ENCODE measurements at places on chromosomes 1 and 21. TPM values are rescaled to one million over a fixed set of nuclear protein-coding genes. Genes with fewer than 3 reads are reported as not detected.

The CLIC6 gene
- total RNA-seq: not detected

DNA sequence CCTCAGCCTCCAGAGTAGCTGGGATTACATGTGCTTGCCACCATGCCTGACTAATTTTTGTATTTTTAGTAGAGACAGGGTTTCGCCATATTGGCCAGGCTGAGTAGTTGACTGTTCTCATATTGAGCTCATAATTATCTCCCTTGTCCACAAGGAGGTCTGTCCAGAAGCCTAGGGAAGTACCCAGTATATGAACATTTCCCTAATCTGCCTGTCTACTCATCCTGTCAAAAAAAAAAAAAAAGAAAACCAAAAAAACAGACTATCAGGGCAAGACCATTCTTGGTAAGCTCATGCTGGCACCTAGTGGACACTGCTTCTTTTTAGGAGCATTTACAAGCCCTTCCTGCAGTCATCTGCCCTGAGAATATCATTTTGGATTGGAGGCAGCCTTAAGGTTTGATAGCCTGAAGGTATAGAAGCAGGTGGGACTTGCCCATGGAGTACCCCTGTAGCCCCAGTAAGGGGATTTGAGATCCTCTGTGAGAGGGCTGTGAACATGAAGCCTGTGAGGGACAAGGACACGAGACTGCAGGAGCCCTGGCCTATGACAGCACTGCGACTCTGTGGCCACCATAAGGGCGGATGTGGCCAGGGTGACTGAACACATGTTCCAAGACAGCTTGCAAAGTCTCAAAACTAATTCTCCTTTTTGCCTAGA, 10.8 kb upstream of the DUSP12 start:
- DNase-seq: peak; percentile 82

The CHI3L1 gene
- not detected for total RNA-seq

The GABRD gene
- total RNA-seq: not detected

The ATP6V1G3 gene
- 0.89 TPM for total RNA-seq

- no peak for DNase-seq
Observed at GRCh38 chr1:202084791-202085681, 37.7 kb upstream of the GPR37L1 start.

GRCh38 chr1:85151446-85151845, 49.4 kb downstream of the SYDE2 start:
- no peak for DNase-seq

The FYB2 gene
- total RNA-seq: not detected

GRCh38 chr21:45916011-45916840, 65.3 kb upstream of the COL6A1 start:
- DNase-seq: no peak

GRCh38 chr1:224252479-224252878, 69.4 kb downstream of the DEGS1 start:
- no peak for DNase-seq

DNA sequence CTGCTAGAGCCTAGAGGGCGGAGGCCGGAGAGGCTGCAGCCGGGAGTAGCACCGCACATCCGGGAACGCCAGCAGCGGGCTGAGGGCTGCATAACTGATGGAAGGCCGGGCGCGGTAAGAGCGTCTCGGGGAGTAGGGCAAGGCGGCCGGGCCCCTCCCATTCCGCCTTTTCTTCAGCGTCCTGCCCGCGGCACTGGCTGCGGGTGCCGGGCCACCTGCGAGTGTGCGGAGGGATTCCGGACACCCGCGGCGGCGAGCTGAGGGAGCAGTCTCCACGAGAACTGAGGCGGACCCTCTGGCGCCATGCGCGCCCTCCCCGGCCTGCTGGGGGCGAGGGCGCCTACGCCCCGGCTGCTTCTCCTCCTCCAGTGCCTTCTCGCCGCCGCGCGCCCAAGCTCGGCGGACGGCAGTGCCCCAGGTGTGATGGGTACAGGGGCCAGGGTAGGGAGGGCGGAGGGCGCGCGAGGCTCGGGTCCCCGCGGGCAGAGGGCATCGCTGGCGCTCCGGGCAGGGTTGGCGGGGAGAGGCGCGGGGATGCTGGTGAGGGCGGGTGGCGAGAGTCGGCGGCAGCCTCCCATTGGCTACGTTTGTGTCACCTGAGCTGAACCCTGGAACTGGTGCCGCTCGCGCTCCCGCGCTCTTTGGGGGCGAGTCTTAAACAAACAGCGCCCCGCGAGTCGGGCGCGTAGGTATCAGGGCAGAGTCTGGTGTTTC, 334.4 kb downstream of the SRGAP2C start:
- no peak for DNase-seq

GRCh38 chr1:7516341-7516740, 254.8 kb upstream of the VAMP3 start:
- DNase-seq: peak; percentile 12

DNA sequence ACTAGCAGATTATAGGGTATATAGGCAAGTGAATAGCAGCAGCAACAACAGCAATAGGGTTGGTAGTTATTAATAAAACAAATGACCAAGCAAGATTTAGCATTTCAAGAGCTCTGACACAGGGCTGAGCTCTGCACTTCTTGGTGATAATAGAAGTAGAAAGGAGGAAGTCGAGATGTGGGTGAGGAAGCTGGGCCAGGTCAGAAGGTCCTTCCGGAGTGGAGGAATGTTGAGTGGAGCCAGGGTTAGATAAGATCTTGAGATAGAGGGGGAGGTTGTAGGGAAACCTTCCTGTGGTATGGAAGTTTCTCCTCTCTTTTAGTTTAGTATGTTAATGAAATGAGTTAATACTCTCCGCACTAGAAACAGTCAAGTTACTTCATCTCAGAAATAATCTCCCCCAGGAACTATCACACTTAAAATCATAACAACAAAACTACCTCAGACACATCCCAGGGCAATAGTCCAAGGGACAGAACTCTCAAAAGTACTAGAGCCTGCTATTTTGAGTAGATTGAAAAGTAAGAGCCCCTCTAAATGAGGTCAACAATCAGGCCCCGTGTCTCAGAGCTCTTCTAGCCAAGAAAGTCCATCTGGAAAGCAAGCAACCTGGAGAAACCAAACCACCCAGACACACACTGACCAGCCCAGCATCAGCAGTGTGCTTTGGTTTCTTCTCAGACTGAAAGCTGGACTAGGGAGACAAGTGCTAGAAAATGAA, 45.4 kb upstream of the ATP1B1 start:
- peak; percentile 2 for DNase-seq

- no peak for DNase-seq
Observed at GRCh38 chr1:54137534-54138061, 15.2 kb downstream of the CDCP2 start.

- peak; percentile 81 for DNase-seq
Observed at GRCh38 chr21:46052703-46053651, 44.9 kb upstream of the COL6A2 start.

DNA sequence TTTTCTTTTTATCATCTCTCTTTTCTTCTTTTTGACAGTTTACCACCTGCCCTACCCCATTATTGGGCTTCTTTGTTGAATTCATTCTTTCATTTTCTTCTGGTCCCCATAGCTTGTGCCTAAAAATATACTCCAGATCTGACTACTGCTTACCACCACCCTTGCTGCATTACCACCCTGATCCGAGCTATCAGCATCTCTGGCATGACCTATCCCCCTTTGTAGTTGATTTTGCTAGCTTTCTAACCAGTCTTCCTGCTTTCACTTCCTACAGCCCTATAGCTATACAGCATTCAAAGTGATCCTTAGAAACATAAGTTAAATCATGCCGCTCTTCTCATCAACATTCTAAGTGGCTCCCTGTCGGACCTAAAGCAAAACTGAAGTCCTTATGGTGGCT, 59.4 kb upstream of the MPC2 start:
- no peak for DNase-seq

The ERICH3 gene
- total RNA-seq: not detected

DNA sequence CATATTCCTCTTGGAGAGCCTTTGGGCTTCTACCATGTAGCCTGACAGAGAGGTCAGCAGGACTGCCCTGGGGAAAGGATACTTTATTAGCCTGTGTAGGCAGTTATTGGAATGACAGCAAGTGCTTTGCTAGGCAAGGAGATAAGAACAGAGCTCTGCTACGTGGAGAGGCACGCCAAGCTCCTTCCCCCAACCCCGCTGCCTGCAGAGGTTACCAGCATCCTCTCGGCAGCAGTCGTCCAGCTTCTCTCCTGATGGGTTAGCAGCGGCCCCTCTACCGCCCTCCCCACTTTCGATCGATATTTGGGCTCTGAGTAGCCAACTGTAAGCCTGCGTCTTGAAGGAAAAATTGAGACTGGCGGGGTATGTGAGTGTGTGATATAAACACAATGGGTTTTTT, 122.3 kb downstream of the DHRS3 start:
- DNase-seq: no peak

GRCh38 chr1:243455760-243456651, 200.2 kb downstream of the SDCCAG8 start:
- no peak for DNase-seq

GRCh38 chr1:159932296-159933285, 7.3 kb upstream of the TAGLN2 start:
- no peak for DNase-seq

GRCh38 chr1:153387785-153388184, 3.1 kb downstream of the S100A8 start:
- no peak for DNase-seq

DNA sequence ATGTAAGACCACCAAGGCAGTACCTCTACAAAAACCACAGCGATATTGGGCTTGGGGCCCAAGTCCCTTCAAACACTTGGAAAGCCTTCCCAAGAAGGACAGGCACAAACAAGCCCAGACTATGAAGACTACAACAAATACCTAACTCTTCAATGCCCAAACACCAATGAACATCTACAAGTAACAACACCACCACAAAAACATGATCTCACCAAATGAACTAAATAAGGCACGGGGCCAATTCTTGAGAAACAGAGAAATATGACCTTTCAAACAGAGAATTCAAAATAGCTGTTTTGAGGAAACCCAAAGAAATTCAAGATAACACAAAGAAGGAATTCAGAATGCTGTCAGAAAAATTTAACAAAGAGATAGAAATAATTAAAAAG, 86.8 kb downstream of the COL24A1 start:
- DNase-seq: peak; percentile 14

- DNase-seq: no peak
Observed at GRCh38 chr1:30520476-30520875, 202.9 kb downstream of the MATN1 start.

The NCAM2 gene
- total RNA-seq: 9.8 TPM

- DNase-seq: no peak
Observed at GRCh38 chr1:22804406-22804805, 93.8 kb downstream of the EPHB2 start.

DNA sequence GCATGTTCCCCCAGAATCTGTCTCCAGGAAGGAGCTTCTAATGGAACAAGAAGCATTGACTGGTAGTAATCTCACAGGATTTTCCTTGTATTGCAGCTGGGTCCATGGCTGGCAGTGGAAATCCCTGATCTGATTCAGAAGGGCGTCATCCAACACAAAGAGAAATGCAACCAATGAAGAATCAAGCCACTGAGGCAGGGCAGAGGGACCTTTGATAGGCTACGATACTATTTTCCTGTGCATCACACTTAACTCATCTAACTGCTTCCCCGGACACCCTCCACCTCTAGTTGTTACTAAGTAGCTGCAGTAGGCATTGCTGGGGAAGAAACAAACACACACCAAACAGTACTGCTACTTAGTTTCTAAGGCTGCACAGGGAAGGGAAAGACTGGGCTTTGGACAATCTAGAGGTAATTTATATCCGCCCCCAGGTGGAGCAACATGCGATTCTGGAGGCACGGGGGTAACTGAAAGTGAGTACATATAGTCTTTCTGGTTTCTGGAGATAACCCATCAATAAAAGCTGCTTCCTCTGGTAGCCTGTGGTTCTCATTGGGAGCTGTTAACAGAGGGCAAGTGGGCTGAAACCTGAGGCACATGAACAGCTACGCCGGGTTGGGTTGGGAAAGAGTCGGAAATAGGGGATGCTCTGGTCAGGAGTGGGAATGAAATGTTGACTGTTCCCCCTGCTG, 837 bp upstream of the USP21 start:
- DNase-seq: no peak

DNA sequence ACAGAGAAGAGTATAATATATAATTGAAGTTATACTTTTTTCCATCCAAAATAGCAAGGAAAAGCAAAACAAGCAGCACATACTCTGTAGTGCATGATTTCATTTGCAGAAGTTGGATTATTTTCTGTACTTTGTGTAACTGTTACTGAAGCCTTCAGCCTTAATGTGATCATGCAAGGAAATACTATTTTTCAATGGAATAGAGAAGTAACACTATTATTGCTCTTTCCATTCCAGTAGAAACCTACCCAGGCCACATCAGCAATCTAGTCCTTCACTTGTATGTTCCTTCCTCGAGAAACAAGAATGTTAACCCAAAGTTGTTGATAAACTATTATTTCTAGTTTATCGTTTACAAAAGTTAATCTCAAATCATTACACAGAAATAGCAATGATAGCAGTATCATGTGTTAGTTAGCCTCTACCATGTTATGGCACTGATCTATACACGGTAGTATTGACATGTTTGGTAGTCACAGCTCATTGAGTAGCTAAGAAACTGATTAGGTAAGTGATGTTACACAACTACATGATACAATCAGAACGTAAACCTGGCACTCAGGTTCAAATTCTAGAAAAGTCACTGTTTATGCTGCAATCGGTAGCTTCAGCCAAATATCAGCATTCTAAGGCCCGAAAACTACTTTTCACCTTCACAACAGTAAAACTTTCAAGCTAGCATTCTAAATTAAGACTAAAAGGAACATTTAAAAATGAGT, 37.6 kb upstream of the CHRM3 start:
- no peak for DNase-seq

DNA sequence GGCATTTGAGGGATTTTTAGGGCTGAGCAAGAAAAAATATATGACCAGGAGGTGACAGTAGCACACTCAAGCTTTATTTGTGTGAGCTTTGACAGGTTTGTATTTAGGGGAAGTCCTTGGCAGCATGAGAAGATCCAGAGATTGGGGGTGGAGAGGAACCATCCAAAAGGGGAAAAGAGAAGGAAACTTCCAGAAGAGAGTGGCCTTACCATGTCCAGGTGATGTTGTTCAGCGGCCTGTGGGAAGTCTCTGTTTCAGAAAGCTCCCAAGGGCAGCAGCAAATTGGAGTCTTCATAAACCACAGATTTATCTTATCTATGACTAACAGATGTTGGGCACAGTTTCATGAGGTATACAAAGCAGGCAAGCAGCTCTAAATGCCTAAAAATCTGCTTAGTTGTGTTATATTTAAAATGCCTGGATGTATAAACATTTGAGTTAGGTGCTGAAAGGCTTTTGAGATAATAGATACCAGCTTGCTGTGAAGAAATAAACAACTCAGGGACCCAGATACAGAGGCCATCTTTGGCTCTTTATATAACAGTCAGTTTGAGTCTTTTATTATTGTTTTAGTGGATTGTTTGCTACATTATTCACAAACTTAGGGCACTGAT, 21.2 kb upstream of the ADAR start:
- peak; percentile 18 for DNase-seq

Data from HFFc6 (cell line).